NCI-H1436 (cell line): ENCODE measurements at places on chromosomes 5 and 9.

GRCh38 chr9:75033791-75034473, 5.8 kb upstream of the CARNMT1 start:
- no peak for DNase-seq

GRCh38 chr9:74122216-74122615, 374.9 kb upstream of the RORB start:
- DNase-seq, result no peak

GRCh38 chr5:33736510-33736909, 155.3 kb downstream of the ADAMTS12 start:
- DNase-seq, result no peak

GRCh38 chr5:9139344-9139743, 406.5 kb downstream of the SEMA5A start:
- no peak for DNase-seq

DNA sequence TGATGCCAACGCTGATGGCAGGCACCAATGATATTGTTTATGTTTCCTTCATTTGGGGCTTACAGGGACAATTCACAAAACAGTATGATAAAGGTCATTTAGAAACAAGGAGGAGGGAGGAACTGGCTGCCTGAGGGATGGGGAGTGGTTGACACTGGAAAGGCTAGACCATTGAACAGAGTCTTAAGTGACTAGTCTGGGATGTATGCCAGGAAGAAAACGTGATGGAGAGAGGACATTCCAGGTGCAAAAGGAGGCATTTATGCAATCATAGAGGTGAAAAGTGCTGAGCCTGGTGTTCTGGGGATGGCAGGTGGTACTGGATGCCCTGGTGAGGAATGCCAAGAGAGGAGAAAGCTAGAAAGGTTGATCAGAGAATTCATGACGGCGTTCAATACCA, 153.4 kb downstream of the ZNF462 start:
- DNase-seq, result no peak

GRCh38 chr5:99176186-99176585, 247.4 kb upstream of the CHD1 start:
- no peak for DNase-seq

DNA sequence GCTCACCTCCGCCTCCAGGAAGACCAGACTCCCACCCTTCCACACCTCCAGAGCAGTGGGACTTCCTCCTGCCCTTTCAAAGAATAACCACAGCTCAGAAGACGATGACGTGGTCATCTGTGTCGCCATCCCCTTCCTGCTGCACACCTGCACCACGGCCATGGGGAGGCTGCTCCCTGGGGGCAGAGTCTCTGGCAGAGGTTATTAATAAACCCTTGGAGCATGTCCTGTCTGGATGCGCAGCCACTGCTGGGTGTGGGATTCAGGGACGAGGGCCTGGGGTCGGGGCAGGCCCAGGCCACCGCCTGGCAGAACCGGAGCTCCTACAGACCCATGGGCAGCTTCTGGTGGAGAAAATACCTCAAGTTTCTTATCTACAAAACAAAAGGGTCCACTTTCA, 5.0 kb downstream of the PAEP start:
- DNase-seq, result no peak

DNA sequence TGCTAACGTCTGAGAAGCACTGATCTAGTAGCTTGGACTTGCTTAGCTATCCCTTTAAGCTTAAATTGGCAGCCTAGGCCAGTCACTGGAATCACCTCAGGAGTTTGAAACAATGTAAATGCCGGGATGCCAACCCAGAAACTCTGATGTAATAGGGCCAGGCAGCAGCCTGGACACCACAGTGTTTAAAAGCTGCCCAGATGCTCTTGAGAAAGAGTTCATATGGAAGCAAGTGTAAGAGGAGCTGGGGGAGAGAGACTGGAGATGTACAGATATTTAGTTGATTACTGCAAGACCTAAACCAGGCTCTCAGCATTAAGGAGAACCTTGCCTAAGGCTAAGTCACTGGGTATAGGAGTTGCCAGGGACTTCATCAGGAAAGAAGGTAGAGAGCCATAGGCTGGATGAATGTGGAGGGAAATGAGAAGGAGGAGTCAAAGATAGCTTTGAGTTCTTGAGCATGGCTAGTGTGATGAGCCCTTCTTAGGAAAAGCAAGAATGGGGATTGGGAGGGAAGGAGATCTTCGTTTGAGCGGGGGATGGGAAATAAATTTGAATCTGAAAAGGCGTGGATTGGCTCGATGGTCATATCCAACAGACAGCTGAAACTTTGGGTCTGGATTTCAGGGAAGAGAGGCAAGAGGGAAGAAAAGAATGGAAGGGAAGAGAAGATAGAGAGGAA, 392.9 kb upstream of the WWC1 start:
- DNase-seq, result no peak

- DNase-seq, result no peak
Measured at GRCh38 chr5:82422001-82422740, 144.0 kb upstream of the RPS23 start.

- no peak for DNase-seq
Measured at GRCh38 chr9:37395229-37395628, 27.3 kb upstream of the GRHPR start.

GRCh38 chr5:1542781-1543180, 19.0 kb upstream of the LPCAT1 start:
- DNase-seq, result no peak

DNA sequence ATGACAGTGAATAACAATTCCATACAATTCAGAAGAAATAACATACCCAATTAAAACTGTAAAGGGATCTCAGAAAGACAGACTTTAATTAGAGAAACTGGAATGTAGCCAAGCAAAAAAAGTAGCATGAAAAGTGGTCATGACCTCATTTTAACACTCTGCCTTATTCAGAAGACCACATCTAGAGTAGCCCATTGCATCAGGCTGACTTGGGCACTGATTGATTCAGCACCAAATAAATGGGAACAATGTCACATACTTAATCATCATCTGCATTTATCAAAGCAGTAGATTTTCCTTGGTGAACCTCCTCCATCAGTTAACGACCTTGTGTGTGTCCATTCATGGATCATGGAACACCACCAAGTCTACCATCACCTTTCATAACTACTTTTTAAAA, 992.1 kb downstream of the NR2F1-AS1 start:
- DNase-seq, result no peak

DNA sequence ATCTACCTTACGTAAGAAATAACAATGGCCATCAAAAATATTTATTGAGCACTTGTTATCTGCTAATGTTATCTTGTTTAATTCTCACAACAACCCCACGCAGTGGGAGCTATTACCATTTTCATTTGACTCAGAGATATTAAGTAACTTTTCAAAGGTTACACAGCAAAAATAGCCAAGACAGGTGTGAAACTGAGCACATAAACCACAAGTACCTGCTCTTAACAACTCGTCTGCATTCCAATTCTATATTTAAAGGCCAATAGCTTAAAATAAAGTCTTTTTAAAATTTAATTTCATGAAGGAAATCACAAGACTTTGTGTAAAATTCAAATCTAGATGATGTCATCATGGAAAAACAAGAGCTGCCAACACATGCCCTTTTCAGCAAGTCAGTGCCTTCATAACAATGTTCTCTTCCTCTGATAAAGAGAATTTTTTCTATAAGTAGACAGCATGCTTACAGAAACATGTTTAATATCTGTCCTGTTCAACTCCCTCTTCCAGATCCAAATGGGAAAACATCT, 111.6 kb downstream of the MED10 start:
- no peak for DNase-seq

- peak; percentile 65 for DNase-seq
Measured at GRCh38 chr9:114653556-114654159, 3.9 kb downstream of the TEX53 start.
